NCI-H2081 (cell line): ENCODE measurements at places on chromosomes 16 and 17.

DNA sequence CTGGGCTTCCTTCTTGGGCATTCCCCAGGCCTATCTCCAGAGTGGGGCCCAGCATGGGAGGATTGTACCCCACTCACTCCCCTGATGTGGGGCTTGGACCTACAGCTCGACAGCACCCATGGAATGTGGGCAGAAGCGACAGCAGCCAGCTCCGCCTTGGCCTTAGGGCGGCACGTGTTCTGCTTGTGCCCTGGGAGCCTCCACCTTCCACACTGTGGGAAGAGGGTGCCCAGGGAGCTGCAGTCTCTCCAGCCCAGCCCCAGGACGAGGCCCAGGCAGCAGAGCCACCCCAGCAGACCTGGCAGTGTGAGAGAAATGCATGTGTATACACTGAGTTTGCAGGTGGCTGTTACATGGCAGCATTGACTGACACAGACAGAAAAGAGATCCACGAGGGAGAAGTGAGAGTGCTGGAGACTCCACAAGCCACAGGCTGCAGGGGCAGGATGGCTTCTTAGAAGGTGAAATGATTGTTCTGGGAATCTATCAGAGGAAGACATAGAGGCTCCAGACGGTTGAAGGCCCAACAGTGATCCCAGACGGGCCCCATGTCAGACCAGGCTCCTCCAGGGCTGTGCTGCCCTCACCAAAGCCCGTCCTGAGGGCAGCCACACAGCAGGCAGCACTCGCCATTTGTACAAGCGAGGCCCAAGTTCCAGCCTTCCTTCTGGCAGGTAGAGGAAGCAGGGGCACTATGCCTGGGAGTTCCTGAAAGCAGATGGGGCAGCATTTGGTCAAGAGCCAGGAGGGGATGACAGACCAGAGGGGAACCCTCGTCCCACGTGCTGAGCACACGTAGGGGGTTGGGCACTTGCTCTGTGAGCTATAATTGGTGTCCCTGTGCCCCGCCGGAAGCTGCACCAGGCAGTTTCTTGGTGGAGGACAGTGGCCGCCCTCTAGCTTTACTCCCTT, 2.8 kb upstream of the DNASE1 start:
- DNase-seq, result no peak

DNA sequence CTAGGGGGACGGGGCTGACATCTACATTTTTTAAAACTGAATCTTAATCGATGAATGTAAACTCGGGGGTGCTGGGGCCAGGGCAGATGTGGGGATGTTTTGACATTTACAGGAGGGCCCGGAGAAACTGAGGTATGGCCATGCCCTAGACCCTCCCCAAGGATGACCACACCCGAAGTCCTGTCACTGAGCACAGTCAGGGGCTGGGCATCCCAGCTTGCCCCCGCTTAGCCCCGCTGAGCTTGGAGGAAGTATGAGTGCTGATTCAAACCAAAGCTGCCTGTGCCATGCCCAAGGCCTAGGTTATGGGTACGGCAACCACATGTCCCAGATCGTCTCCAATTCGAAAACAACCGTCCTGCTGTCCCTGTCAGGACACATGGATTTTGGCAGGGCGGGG, 21.4 kb downstream of the ADAM11 start:
- DNase-seq, result no peak

- DNase-seq, result no peak
These were observed 2.3 kb downstream of the ADORA2B start for GRCh38 chr17:15947271-15947670.

DNA sequence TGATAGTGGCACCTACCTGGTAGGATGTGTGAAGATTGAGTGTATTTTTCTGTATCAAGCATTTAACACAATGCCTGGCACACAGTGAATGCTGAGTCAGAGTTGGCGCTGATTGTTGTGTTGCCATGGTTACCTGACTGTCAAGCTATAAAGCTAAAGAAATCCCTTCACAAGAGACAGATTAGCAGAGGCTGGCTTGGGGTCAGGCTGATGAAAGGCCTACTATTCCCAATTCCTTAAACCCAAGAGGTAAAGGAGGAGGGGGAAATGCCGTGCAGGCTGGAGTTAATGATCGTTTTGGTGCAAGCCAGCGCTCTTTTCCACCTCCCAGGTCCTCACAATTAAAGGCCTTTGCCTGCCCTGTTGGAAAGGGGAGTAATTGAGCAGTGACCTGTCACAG, 5.9 kb downstream of the CLEC19A start:
- DNase-seq, result no peak

GRCh38 chr17:50845240-50846147, 10.1 kb downstream of the WFIKKN2 start:
- no peak for DNase-seq

GRCh38 chr17:37417852-37418251, 11.2 kb downstream of the TADA2A start:
- DNase-seq, result no peak

GRCh38 chr17:77862890-77863813, 95.4 kb upstream of the TNRC6C start:
- DNase-seq, result no peak

- DNase-seq, result no peak
These were observed 1.0 kb downstream of the HOXB5 start for GRCh38 chr17:48592577-48592976.

- no peak for DNase-seq
These were observed 113.0 kb upstream of the NOG start for GRCh38 chr17:56480501-56480900.

- no peak for DNase-seq
These were observed at the start of gene ARHGAP44 for GRCh38 chr17:12789481-12790248. Gene ARHGAP44 (plus strand): TSS chr17:12789498. CDS start chr17:12789839, 341 bp downstream.

- no peak for DNase-seq
These were observed 16.8 kb downstream of the LGALS9 start for GRCh38 chr17:27647765-27648164.

- DNase-seq, result no peak
These were observed 97.5 kb downstream of the OR1D5 start for GRCh38 chr17:2965621-2966595.

GRCh38 chr17:63685041-63685440, 14.9 kb downstream of the LIMD2 start:
- no peak for DNase-seq

GRCh38 chr17:3590768-3591167, 18.4 kb downstream of the TRPV1 start:
- no peak for DNase-seq

DNA sequence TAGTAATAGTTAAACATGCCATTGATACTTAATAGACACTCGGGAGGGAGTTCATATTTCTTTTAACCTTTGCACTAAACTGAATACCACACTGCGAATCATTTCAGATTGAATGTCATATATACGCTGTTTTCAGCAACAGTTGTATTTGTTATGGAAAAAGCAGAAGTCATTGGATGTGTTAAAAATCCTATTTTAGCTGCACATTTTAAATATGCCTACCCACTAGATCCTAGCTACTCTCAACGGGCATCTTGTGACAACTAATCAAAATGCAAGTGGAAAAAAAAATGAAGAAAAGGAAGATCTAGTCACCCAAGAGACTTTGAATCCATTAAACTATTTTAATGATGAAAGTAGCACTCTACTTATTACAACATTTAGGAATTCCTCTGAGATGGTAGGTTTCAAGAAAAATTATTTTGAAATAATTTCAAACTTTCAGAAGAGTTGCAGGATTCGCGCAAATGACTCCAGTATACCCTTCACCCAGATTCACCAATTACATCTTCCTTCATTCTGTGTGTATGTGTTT, 51.4 kb upstream of the MNT start:
- no peak for DNase-seq

GRCh38 chr16:88003316-88003715, 52.1 kb downstream of the BANP start:
- no peak for DNase-seq

DNA sequence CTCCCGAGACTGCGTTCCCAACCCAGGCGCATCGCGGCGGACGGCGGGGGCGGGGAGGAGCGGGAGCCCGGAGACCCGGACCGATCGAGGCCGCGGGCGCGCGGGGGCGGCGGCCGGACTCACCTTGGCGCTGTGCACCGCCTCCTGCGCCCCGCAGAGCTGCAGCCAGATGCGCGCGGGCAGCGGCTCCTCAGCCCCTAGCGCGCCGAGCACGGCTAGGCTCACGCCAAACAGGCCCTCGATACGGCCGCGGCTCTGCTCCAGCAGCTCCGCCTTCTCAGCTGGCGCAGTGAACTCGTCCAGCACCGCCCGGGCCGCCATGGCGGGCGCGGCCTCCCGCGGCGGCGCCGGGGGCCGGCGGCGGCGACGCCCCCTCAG, 339 bp downstream of the N4BP1 start:
- DNase-seq, result peak; percentile 49

DNA sequence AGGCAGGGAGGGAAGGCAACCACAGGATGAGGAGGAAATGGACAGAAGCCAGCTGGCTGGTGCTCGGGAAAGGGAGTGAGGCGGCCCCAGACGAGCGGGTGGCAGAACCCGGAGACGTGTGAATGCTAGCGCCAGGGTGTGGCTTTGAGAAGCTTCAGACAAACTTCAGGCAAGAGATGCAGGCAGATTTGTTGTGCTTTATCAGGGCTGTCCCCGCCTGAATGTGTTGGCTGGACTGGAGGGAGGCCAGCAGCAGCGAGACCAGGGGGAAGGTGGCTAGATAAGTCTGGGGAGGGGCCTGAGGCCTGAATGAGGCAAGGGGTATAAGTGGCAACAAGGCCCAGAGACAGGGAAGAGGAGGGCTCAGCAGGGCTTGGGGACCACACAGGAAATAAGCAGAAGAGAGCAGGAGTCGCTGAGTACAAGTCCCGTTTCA, 22.0 kb downstream of the CAMKK1 start:
- no peak for DNase-seq

DNA sequence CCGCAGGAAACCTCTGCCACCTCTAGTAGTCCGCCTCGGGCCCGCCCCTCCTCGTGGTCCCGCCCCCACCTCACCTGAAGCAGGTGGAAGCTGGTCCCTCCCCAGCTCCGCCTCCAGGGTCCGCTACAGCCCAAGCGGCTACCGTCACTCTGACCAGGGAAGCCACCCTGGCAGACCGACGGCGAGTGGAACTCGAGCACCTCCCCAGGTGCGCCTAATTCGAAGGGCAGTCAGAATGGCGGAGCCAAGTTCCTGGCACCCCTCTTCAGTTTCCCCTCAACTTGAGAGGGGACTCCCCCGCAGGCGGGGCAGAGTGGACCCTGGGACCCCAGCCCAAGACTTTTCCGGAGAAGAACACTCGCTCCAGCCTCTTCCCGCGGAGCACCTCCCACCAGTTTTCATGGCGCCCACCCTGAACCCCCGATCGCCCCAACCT, 507 bp downstream of the FHOD1 start:
- peak; percentile 53 for DNase-seq

DNA sequence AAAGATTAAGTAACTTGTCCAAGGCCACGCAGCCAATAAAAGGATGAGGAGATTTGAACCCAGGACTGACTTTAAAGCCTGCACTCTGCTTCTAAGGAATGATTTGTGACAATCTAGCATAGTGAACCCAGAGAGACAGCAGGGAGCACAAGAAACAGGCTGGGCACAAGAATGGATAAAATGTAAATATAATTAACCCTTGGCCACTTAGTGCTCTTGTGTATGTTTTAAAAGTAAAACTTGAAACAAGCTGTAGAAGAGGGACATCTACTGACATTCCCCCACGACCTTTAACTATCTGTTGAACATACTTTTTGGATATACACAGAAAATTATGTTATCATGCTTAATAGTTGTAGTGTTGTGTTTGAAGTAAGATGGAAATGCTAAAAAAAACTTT, 141.9 kb upstream of the PMFBP1 start:
- no peak for DNase-seq

DNA sequence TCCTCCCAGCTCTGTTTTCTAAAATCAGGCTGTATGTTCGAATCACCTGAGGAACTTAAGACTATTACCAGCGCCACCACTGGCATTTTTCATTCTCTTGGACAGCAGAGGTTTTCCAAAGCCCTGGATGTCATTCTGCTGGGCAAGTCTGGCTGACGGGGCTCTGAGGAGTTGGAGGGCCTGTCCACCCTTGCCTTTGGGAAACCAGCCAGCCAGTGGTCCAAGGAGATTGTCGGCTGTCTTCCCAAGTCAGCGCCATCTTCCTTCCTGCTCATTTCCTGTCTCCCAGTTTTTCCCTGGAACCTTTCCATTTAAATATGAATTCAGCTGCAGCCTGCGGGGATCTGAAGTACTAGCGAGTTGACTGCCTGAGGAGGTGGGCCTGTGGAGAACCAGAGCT, 258.3 kb downstream of the PRKCA start:
- DNase-seq, result no peak

DNA sequence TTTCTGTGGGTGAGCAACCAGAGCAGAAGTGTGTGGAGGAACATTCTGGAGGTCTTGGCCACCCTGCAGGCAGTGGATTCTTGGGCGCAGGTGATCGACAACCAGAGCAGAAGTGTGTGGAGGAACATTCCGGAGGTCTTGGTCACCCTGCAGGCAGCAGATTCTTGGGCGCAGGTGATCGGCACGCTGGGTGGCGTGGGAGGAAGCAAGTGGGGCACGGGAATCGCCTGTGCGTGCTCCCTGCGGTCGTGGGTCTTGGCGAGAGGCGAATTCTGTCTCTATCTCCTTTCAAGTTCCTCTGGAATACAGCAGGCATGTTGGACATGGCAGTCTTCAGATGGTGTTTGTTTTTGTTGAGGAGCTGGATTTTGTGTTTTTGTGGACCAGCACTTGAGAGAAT, 30.7 kb upstream of the ZNF750 start:
- DNase-seq, result no peak

GRCh38 chr17:77774182-77774581, 184.3 kb upstream of the TNRC6C start:
- no peak for DNase-seq

GRCh38 chr16:75029854-75030253, 31.0 kb downstream of the ZNRF1 start:
- DNase-seq, result no peak

DNA sequence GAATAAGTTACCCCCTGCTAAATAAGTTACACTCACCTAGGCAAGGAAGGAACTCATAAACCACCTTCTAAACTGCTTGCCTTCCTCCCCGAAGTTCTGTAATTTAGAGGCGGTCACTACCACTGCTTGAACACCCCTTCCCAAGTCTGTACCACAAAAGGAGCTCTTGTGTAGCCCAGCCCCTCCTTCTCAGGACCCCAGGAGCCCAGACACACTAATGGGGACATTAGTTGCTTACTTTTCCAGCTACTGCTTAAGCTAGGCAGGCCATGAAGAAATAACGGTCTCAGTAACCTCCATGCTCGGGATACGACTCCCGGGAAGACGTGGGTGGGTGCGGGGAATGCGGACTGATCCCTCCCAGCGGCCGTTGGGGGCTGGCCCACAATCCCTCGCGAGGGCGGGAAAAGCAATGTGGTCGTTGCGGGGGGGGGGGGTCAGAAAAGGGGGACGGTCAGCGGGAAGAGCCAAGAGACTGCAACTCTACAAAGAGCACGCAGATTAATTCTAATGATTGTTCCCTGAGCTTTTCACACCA, at the start of gene TEX14:
Gene TEX14, minus strand, starts transcription at position 345 of the 538 bp plus-strand sequence. CDS start 40,044 bp downstream, outside the sequence.
- no peak for DNase-seq

DNA sequence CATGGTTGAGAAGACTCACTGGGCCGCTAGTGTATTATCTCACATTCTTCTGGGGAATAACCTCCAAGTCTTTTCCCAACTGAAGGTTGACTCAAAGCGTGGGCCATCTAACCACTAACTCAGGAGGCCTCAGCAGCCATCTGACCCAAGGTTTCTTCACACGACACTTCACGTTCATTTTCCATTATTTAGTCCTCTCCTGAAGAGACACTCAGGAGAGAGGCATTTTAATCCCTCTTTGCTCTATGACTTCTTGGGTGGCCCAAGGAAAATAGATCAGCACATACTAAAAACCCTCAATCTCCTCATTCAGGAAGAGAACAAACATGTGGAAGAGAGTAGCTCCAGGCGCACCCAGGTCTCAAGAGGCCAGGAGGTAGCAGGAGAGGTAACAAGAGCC, 252.8 kb upstream of the FOXF1 start:
- DNase-seq, result no peak
